RWPE1 (cell line): ENCODE measurements at places on chromosomes 5 and 9.

GRCh38 chr5:8396246-8396645, 527.3 kb downstream of the MTRR start:
- no peak for DNase-seq

DNA sequence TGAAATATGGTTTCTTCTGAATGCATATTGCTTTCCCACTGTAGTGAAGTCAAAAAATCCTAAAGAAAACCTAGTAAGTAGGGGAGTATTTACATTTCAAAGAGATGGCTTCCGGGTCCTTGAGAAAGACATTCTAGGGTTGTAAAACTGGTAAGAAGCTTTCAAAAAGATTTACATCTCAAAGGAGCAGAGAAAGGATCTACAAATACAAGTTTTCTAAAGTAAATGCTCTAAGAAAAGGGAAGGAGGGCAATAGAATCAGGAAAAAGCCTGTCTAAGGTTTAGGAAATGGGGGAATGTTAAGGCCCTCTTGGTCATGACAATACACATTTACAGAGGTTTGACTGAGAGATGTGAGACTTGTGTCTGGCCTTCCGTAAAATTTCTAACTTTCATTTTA, 16.7 kb upstream of the TRPC7 start:
- no peak for DNase-seq

GRCh38 chr9:35845824-35846771, 17.1 kb downstream of the TMEM8B start:
- no peak for DNase-seq

GRCh38 chr9:4048441-4048840, 251.4 kb downstream of the GLIS3 start:
- no peak for DNase-seq

DNA sequence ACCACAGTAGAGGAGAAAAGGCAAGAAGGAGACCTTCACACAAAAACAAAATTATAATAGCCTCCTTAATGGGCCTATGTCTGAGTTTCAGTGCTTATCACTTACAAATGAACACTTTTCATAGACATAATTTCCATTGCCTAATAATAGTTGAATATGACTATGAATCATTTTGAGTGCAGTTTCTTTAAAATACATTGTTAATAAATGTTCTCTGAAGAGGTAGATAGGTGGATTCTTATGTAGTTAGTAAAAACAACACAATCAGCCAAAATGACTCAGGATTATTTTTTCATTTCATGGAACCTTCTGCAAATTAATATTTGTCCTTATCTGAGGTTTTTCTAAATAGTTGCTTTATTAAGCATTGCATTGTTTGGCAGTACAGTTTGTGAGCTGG, 45.6 kb downstream of the DAPK1 start:
- no peak for DNase-seq

- no peak for DNase-seq
These were observed 1.8 kb downstream of the PLGRKT start for GRCh38 chr9:5435912-5436311.

DNA sequence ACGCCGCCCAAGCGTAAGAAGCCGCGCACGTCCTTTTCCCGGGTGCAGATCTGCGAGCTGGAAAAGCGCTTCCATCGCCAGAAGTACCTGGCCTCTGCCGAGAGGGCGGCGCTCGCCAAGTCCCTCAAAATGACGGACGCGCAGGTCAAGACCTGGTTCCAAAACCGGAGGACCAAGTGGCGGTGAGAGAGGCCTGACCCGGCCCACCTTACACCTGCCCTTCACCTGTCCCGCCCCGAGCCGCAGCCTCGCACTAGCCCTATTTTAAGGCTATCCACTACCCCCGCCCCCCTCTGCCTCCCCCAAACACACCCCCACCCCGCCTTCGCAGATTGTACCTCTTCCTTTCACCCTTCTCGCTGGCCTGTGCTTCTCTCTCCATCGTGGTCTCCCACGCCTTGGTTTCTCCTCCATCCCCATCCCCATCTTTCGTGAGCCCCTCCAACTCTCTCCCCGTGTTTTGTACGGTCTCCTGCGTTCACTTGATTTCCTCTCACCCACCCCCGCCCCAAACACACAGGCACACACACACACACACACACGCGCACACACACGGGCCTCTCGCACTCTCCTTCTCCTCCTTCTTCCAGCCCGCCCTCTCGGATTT, 1.3 kb downstream of the TLX3 start:
- DNase-seq: peak; percentile 41

- peak; percentile 61 for DNase-seq
These were observed 130.3 kb downstream of the PAX5 start for GRCh38 chr9:36903541-36904435.

DNA sequence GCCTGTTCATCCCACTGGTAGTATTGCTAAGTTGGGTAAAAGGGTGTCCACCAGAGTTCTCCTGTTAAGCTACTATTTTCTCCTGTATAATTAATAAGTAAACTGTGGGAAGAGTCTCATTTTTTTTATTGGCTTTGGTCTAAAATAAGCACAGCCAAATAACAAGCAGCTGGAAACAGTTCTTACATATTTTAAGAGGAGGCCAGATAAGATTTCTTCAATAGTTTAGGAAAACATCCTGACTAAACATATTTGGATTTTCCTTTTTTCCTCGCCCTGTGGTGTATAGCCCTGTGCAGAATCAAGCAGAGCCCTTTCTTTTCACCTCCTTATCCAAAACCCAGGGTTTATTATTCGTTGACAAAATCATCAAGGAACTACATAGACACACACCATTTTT, 122.2 kb upstream of the ZNF608 start:
- DNase-seq: no peak

GRCh38 chr9:99181206-99181605, 40.5 kb downstream of the ALG2 start:
- no peak for DNase-seq

DNA sequence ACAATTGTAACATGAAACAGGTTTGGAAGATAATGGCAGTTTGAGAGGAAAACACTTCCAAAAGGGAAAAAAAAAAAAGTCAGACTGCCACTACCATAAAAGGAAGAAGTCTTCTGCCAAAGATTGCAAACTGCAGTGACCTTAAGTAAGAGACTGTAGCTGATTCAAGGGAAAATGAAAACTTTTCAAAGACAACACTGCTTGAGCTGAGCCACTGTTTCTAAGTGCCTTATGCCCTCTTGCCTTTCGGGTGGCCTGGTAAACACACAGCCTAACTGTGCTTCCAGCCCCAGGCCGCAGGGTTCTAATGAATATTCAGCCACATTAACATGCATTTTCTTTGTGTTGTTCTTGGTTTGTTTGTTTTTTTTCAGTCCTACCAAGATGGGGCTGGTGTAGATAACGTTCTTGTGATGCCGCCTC, 354.6 kb downstream of the BNC2 start:
- DNase-seq: no peak

DNA sequence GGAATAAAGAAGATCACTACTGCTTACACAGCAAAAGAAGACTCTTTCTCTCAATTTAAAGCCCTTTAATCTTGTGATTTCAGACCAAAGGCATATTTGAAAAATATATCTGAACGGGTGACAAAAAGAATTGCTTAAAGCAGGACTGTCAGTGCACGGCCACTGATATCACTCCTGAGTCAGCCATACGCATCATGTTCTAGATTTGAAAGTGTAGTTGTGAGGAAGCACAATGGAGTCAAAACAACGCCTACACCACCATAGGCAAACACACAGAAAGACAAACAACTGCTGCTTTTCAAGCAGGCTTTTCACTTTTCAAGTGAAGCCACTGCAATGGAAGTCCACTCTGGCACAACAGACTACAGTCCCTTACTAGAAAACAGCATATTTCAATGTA, 141.7 kb downstream of the AUH start:
- no peak for DNase-seq

DNA sequence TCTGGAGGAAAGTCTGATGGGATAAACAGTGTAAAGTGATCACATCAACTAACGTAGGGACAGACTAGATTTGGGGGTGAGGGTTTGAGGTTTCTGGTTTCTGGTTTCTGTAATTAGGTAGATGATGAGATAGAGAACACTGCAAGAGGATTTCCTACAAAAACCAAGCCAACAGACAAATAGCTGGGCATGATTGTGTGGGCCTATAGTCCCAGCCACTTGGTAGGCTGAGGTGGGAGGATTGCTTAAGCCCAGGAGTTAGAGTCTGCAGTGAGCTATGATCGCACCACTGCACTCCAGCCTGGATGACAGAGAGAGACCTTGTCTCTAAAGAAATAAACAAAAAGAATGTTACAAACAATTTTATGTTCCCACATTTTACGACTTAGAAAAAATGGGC, 34.4 kb upstream of the RNU6ATAC start:
- DNase-seq: no peak

DNA sequence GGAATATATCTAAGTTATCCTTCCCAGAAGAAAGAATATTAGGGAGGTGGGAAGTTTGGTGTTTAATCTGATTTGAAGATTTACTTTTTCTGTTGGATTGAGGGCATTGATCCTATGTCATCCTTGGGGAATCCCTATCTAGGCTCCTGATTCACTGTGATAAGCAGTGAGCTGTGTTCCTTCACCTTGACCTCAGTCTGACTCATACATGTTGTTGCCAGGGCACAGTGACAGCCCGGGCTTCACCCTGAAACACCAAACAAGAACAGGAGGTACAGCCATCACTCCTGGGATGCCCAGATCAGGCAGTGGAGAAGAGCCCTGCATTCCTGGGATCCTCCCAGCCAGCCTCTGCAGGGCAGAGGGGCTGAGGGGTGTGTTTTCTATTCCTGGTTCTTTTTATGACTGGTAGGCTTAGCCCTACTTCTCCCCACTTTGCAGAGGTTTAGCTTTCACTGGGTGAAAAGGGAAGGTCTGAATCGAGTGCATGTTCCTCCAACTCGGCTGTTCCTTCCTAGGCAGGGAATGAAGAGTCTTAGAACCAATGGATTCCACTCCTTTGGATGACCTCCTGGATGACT, 3.1 kb upstream of the FAM53C start:
- peak; percentile 50 for DNase-seq

DNA sequence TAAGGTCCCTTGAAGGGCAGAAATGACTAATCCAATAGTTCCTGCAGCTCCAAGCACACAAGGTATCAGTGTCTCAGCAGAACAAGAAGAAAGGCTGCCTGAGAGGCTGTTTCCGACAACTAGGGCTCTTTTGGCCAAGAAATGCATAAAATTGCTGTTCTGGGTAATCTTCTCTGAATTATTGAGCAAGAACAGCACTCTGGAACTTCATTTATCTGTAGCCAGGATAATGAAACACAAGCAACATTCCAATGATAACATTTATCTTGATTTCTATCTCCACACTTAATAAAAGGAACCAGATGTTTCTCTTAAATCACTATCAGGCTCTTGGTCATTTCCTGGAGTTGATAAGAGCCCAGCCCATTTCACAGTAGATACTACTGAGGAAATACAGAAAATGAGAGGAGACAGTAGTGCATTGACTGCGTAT, 17.0 kb upstream of the AUH start:
- DNase-seq: no peak

- no peak for DNase-seq
These were observed 1045.3 kb downstream of the TLE1 start for GRCh38 chr9:80644044-80644443.

GRCh38 chr5:72427488-72428437, 79.4 kb downstream of the ZNF366 start:
- DNase-seq: peak; percentile 22

DNA sequence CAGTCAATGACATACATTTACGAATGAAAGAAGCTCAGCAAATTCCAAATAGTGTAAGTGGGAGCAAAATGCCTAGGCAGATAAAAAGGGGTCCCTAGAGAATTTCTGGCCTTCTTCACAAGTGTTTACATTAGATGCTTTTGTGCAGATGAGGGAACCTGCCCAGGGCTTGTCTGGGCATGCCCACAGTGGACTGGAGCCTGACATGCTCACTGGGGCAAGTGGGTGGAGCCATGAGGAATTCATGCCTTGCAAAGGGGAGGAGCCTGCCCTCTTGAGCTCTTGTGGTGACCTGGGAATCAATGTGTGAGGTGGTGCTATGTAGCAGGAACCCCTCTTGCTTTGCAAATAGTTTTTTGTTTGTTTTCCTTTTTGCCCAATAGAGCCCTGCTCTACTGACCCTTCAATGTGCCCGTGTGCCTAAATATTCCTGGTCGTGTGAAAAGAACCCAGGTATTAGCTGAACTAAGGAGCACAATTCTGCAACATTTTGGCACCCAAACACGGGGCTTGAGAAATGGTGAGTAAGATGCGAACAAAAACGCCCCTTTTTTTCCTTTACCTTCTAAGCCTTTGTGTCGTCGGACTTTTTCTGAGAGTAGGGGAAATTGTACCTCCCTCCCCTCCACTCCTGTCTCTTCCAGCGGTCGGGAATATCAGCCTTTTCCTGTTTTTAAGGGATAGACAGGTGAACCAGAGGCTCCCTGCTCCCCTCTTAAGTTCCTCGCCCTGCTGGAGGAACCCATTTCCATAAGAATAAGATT, 433.8 kb upstream of the CDH9 start:
- peak; percentile 15 for DNase-seq

- DNase-seq: no peak
These were observed 88.0 kb downstream of the NLN start for GRCh38 chr5:65809817-65810531.

DNA sequence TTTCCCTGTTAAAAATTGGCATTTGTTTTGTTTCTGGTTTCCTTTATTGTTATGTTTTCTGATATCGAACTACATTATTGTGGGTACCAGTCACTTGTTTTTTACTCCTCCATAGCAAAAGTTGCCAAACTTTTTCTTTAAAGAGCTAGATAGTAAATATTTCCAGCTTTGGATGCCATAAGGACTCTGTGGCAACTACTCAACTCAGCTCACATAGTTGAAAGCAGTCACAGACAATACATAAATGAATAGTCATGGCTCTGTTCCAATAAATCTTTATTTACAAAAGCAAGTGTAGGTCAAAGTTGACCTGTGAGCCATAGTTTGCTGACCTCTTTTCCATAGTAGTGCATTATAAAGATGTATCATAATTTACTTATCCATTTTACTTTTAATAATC, 305.0 kb downstream of the RASEF start:
- no peak for DNase-seq

- DNase-seq: peak; percentile 85
These were observed 1819.8 kb downstream of the MAT2B start for GRCh38 chr5:165325221-165325620.

DNA sequence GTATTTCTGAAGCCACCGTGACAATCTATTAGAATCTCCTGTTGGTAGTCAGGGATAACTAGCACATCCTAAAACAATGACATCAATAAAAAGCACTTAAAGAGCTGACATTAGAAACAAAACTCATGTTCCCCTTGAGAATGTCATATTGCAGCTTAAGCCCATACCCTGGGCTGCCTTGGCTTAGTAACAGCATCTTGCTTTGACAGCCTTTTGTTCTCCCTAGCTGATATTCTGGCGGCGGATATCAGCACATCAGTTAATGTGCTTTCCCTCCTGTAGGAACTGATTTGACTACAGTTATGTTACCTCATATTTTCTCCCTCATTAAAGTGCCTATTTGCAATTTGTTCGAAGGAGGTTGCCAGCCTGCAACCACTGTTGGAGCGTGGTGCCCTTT, 214.1 kb downstream of the CD180 start:
- no peak for DNase-seq

DNA sequence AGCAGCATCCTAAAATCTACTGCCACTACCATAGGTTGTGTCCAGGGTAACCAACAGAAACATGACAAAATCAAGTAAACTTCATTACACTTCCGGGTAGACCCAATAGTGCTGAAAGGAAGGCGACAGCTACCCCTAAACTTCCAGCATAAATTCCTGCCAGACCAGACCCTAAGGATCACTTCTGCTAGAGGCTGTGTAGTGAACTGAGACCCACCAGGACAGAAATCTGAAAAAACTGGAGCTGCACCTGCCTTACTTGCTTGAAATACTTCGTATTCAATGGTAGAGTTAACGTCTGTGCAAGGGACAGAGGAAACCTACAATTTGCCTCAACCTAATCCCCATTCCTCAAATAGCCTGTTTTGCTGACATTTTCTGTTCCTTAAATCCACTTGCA, 1.0 kb upstream of the SECISBP2 start:
- DNase-seq: no peak

GRCh38 chr5:137075163-137075970, 423.8 kb downstream of the SPOCK1 start:
- DNase-seq: peak; percentile 93
